ENCODE measurements at places on chromosomes 1 and 21.
A peak's percentile ranks its signal among the peaks of the same experiment; 100 is the strongest.

DNA sequence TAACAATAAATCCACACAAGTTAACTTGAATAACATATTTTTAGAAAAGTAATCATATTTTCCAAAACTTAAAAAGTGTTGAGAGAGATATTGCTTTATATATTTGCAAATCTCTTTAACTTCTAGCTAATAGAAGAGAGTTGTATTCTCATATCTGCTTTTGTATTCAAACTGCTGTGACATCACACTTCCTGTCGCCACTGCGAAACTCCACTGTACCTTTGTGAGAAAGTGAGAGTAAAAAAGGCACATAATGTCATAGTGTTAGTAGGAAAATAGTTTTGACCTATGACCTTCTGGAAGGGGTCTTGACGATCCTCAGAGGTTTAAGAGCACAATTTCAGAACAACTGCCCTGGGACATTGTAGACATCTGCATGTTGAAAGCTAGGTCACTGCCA is 21.6 kb downstream of the AK5 start:
- no peak for DNase-seq

GRCh38 chr1:94531664-94532063 is 9.9 kb downstream of the F3 start:
- DNase-seq: no peak

DNA sequence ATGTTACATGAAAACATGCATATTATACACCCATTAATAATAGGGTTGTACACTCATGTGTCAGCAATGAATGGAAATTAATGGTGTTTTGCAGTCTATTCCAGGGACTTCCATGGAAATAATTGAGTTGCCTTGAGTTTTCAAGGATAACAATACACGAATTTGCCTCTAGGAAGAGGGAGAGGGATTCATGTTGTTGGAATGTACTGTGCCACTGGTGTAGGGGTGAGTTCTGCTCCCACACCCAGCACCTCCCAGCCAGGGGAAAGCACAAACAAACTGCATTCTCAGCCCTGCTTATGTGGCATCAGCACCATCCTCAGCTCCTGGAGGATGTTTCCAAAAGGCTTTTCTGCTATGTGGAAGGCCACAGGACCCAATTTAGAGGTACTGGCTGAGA is 57.8 kb downstream of the BCAR3 start:
- DNase-seq: no peak

DNA sequence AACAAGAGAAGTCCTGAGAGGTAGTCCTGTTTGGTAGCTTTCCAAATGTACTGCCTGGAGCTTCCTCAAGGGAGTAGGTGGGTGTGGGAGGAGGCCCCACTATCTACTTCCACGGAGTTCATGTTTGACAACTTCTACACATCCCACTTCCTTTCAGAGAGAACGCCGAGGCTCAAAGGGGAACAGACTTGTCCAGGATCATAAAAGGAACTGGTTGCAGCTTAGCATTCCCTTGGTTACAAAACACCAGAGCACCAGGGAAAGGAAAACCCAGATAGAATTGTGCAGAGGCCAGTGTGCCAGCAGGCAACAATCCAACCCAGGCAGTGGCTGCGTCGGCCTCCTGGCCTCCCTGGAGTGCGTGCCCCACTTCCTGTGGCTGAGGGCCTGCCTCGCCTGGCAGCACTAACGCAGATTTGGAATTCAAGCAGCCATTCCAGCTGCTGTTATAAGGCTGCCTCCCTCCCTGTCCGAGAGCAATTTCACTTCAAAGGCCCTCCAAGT is 4.2 kb upstream of the RAP1GAP start:
- no peak for DNase-seq

DNA sequence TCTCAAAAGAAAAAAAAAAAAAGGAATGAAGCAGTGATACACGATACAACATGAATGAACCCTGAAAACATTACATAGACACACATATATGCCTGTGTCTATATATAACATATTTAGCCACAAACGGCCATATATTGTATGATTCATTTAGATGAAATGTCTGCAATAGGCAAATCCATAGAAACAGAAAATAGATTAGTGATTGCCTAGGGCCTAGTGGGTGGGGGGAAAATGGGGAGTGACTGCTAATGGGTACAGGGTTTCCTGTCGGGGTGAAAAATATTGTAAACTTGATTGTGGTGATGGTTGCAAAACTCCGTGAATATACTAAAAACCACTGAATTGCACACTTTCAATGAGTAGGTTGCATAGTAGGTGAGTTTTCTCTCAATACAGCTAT is 6.0 kb upstream of the H6PD start:
- DNase-seq: no peak

DNA sequence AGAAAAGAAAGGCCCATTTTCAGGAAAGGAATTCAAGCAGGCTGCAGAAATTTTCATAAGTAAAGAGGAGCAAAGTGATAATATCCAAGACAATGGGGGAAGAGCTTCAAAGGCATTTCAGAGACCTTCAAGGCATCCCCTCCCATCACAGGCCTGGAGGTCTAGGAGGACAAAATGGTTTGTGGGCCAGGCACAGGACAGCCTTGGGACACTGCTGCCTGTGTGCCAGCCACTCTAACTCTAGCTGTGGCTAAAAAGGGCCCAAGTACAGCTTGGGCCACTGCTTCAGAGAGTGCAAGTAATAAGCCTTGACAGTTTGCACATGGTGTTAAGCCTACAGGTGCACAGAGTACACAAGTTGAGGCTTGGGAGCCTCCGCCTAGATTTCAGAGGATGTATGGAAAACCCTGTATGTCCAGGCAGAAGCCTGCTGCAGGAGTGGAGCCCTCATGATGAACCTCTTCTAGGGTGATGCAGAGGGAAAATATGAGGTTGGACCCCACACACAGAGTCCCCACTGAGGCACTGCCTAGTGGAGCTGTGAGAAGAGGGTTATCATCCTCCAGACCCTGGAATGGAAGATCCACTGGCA is 51.8 kb upstream of the ZSWIM5 start:
- DNase-seq: no peak

DNA sequence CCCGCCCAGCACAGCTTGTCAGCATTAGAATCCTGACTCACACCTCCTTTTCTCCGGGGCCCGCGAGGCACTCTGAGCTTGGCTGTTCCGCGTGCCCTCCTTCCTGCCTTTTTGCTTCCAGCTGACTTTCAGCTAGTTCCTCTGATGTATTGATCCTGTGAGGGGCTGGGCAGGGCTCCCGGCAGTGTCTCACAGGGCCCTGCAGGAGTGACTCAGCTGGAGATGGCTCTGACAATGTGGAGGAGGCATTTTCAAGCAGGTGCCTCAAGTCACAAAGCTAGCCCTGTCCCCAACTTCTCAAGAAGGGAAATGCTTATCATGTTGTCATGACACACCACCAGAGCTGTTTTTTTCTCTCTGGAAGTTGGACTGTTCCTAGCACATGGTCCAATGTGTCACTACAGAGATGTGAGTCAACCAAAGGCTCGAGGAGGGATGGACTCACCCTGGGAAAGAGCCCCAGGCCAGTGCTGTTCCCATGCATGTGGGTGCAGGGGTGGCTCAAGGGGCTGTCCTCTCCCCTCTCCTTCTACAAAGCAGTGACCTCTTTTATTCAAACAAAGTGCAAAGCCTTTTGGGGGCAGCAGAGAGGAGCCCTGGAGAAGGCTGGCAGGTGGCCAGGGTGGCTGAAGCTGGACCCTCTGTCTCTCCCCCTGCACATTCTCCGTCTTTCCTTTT is 30.6 kb downstream of the SYT6 start:
- no peak for DNase-seq

- no peak for DNase-seq
Measured at GRCh38 chr1:211377539-211378450, 51.2 kb downstream of the TRAF5 start.

GRCh38 chr1:172818841-172819527 is 160.1 kb downstream of the FASLG start:
- DNase-seq: no peak

- DNase-seq: no peak
Measured at GRCh38 chr1:162756523-162756922, 34.0 kb upstream of the HSD17B7 start.

DNA sequence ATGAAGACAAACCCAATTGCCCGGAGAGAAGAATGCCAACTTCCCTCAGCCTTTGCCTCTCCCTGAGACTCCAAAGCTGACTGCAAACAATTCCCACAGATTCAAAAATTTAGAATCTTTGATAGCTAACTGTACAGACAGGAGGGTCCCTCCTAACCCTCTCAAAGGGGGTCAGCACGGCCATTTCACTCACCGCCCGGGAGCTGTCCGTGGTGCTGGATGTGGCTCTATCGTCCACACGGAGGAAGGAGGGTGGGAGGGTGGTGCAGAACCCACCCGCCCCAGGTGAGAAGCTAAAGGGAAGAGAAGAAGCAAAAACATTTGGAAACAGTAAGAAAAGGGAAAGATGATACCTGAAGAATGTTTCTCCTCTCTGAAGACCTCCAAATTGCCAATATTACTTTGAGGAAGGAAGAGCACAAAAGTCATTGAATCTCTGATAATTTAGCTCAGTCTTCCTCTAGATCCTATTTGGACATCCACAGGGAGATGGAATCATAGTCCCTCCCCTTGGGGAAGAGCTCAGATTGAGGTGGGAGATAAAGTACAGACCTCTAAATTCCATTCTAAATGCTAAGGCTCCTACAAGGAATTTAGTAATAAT is 45.6 kb downstream of the RHBG start:
- no peak for DNase-seq

- no peak for DNase-seq
Measured at GRCh38 chr21:29704719-29705118, 235.1 kb downstream of the GRIK1 start.

- DNase-seq: no peak
Measured at GRCh38 chr1:11566042-11566850, 87.3 kb downstream of the DISP3 start.

DNA sequence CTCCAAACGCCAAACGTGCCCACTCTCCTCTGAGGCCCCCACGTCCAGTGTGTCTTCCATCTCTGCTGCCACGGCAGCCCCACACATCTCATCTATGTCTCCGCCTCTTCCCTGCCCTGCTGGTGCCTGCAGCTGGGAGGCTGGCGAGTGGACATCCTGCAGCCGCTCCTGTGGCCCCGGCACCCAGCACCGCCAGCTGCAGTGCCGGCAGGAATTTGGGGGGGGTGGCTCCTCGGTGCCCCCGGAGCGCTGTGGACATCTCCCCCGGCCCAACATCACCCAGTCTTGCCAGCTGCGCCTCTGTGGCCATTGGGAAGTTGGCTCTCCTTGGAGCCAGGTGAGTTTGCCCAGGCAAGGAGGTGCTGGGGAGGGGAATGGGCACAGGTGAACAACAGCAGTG is 8.6 kb downstream of the ADAMTSL4 start:
- no peak for DNase-seq

GRCh38 chr1:20710469-20711284 is 7.1 kb downstream of the KIF17 start:
- DNase-seq: no peak

- no peak for DNase-seq
Measured at GRCh38 chr1:94106716-94107115, 14.2 kb downstream of the ABCA4 start.

- DNase-seq: no peak
Measured at GRCh38 chr1:117087686-117088085, 27.6 kb downstream of the TTF2 start.

DNA sequence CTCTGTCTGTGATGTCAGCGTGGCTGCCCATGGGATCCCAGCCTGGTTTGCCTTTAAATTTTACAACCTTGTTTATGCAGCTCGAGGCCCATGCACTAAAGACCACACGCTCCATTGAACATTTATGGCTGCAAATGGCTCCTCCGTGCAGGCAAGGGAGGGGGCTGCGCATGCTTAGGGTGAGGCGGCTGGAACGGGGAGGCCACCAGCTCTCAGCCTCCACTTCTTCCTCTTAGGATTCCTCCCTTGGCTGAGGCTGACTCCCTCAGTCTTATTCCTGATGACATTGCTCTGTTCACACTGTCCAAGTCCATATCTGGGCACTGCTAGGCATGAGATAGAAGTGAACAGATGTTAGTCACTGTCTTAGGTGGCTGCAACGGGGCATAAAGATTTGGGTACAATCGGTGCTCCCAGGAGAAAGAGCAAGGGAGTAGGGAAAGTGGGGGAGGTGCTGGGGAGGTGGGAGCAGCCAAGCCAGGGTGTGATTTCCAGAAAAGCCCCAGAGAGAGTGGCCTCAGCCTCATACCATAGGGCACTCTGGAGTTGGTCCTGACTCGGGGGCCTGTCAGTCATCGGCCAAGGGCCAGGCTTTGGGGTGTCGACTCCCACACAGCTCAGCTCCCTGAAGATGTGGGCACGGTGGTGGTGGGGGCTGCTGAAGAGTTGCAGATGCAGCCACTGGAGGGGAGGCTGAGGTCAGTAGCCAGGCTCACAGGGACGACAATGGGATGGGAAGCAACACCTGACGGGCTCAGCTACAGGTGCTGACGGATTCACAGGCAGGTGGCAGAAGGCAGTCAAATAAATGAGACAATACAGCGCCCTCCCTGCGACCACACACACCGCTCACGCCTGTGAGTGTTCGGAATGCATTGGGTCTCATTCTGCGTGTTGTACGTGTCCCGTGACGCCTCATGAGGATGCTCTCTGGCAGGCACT is 37.3 kb upstream of the ACTL8 start:
- peak; percentile 88 for DNase-seq

DNA sequence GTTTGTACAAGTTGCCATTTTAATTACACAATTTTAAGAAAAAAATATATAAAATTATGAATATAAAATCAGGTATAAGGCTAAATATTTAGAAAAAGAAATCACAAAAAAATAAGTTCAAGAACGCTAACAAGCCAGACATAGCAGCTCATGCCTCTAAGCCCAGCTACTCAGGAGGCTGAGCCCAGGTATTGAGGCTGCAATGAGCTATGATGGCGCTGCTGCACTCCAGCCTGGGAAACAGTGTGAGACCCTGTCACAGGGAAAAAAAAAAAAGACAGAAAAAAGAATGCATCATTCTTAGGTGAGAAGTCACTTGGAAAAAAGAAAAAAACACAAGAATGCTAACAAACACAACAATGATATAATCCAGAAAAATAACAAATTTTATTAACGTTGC is 112.3 kb upstream of the PRDX6 start:
- no peak for DNase-seq

- DNase-seq: no peak
Measured at GRCh38 chr1:27179379-27179778, 24.5 kb upstream of the SLC9A1 start.

GRCh38 chr1:167612587-167613385 is 17.2 kb upstream of the RCSD1 start:
- no peak for DNase-seq

DNA sequence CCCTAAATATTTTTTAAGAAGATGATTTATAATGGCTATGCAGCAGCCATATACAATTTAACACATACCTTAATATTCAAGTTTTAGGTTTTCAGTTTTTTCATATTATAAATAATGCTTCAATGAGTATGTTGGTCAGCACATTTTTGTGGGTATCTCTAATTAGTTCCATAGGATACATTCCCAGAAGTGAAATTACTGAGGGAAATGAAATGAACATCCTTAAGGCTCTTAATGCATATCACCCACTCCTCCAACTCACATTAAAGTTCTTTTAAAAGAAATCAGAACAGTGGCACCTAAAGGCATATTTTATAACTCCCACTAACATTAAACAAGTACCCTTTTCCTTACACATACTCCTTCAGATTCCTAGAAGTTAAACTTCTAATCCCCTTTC is 56.1 kb downstream of the EYA3 start:
- no peak for DNase-seq

Measured in NCI-H187 (cell line).